ENCODE measurements at places on chromosomes 11 and 22.
A peak's percentile ranks its signal among the peaks of the same experiment; 100 is the strongest.

DNA sequence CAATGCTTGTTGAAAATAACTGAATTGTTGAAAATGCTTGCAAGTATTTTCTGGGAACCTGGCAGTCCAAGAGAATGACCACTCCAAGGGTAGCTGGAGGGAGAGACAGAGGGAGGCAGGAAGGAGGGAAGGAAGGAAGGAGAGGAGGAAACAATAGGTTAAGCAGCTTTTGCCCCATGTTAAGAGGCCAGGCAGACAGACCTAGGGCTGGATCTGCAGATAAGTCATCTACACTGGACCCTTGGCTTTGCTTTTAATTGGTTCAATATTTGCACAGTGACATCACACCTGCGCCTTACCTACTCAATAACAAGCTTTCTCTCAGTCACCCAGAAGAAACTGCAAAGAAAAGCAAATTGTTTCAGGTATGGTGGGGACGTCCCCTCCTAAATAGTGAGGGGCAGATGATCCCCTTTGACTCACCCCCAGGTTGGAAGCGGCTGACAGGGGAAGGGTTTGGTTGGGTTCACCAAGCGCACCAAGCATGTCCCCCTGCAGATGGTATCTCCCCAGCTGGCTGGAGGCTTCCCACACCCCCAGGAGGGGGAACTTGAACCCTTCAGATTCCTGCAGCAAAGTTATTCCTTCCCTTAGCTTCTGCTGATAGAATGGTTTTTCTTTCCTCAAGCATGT lies 24.3 kb downstream of the MYH9 start:
- no peak for DNase-seq

- no peak for DNase-seq
Observed at GRCh38 chr11:134126217-134126822, 57.4 kb downstream of the JAM3 start.

DNA sequence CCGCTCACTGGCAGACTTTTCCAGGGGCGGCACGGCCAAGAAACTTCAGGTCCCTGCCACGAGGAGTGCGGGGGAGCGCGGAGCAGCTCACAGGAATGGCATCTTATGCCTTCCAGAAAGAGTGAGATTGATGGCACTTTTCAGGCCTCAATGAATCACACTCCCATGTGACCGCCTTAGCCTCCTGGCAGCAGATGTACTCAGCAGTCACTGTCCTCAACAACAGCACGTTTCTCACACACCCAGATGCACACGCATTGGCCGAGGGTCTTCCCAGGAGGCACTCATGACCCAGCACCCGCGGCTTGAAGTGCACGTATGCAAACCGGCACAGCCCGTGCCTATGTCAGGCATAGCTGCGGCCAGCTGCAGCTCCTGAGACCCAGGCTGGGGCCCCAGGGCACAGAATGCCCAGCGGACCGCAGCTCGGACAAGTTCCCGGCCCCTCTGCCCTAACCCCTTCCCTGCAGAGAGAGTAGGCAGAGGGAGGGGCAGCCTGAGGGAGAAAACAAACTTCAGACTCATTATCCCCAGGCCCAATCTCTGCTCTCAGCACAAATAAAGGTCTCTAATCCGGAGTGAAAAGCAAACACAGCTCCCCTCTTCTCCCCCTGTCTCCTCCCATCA lies 48.3 kb downstream of the RPUSD4 start:
- peak; percentile 42 for DNase-seq

DNA sequence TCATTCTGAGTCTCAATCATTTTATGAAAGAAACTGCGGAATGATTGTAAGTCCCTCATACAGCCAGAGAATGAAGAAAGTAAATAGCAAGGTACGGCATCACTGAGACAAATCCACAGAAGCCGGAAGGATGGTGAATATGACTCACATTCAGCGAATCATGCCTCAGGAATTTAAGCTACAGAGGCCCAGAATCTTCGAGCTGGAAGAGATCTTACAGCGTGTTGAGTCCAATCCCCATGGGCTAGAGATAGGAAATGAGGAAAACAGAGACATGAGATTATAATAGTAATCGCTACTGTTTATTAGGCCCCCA lies 173.2 kb downstream of the KIF18A start:
- DNase-seq = no peak

GRCh38 chr22:49948958-49949913 lies 11.3 kb upstream of the PIM3 start:
- DNase-seq = no peak

DNA sequence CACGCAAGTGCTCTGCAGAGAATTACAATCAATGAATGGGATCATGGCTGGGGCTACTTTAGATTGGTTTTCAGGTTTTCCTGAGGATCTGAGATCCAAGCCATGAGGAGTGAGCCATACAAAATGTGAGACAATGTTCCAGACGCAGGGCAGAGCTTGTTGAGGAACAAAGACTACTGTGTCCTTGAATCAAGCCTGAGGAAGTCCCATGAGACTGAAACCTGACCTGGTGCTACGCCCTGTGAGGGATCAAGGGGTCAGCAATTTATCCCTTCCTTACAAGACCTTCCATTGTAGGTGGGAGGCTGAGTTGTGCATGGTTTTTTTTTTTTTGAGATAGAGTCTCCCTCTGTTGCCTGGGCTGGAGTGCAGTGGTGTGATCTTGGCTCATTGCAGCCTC lies 2.1 kb downstream of the INCENP start:
- DNase-seq = peak; percentile 26

DNA sequence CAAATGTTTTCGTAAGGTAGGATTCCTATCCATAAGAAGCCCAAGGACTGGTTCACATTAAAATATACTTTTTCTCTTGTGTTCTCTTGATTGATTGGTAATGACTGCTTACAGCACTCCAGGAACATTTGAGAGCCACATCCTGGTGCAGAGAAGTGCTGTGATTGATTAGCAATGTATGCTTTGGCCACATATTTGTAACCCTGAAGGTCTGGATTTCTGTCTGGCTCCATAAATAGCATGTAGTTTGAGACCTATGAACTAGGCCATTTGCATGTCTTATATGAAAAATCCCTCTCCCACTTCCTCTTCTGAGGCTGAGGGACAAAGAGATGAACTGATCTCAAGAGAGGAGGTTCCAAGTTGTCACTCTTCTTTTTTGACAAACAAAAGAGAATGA lies 49.3 kb upstream of the CD44 start:
- DNase-seq = no peak

DNA sequence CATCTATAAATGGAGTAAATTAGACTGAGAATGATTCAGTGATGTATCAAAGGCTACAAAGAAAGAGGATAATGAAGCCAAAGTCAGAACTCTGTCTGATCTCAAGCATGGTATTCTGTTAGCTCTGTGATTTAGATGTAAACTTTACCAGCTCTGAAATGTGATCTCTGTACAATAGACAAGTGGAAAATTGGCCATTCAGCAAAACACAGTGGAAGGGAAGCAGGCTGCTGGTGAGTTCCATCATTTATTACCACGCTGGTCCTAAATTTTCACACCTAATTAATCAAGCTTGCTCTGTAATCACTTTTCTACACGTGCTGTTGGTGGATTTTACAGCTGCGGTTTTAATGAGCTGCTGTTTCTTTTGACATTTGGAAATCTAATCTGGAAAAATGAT lies 145.1 kb upstream of the OPCML start:
- no peak for DNase-seq

DNA sequence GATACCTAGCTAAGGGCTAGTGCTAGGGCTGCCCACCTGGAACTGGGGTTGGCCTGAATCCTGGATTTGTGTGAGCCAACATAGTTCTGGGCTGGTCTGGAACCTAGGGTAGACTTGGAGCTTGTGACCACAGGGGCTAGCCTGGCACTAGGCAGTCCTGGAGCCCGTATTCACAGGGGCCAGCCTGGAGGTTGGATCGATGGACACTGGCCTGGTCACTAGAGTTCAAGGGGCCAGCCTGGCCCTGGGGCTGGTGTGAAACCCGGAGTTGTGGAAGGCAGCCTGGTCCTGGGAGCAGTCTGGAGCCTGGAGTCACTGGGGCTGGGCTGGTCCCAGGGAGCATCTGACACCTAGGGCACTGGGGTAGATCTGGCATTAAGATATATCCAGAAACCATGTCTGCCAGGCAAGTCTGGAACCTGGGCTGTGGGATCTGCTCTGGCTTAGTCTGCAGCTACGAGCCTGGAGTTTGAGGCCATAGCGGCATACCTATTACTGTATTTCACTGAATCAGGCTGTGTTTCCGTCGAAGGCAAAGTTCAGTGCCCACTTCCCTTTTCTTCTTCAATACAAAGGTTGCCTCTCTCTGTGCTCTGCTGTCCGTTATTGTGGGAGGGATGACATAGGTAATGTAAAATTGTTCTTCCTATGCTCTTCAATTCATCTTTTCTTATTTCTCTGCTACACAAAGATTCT lies 9.1 kb upstream of the GLYATL1B start:
- DNase-seq = no peak
